NCI-H345 (cell line): ENCODE measurements at places on chromosomes 6 and 20.

GRCh38 chr6:11410539-11411307, 126.8 kb upstream of the TMEM170B start:
- DNase-seq = no peak

- DNase-seq = peak; percentile 28
Observed at GRCh38 chr20:12180107-12180661, 262.5 kb downstream of the BTBD3 start.

GRCh38 chr20:45047581-45048119, 53.3 kb downstream of the KCNS1 start:
- no peak for DNase-seq

DNA sequence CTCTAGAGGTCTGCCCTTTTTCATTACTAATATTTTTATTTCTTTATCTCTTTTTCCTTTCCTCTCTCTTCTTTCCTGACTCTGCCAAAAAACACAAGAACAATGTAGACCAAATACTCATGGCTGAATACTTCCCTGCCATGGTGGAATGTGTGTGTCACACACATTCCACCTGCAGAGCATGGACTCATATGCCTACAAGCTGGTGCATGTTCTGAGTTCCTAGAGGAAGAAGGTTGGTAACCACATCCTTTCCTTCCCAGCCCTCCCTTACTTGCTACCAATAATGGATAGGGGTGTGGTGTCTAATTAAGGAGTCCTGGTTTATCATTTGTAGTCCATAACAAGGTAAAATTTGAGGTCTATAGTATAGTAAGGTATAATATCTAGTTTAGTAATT, 15.2 kb upstream of the CST9L start:
- no peak for DNase-seq

- no peak for DNase-seq
Observed at GRCh38 chr20:53346335-53346648, 247.3 kb downstream of the ZNF217 start.

DNA sequence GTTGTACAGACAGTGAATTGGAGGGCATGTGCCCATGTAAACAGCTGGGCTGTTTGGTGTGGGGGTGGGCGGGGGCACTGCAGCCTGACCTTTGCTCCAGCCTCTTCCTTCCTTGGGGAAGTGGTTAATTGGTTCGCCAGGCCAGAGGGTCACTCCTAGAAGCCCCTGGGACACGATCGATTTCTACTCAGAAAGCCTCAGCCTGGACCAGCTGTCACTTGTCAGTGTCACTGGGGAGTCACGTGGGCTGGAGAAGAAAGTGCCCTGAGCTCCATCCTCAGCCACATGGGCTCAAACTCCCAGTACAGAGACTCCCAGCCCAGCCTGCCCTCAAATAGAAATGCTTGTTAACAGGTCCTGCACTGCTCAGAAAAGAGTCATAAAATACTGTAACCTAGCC, 423.8 kb upstream of the SULF2 start:
- no peak for DNase-seq

- no peak for DNase-seq
Observed at GRCh38 chr6:30998785-30999184, 11.5 kb upstream of the MUC22 start.

GRCh38 chr6:5525209-5525608, 263.9 kb downstream of the FARS2 start:
- no peak for DNase-seq

- no peak for DNase-seq
Observed at GRCh38 chr6:21137700-21138335, 455.7 kb upstream of the SOX4 start.

DNA sequence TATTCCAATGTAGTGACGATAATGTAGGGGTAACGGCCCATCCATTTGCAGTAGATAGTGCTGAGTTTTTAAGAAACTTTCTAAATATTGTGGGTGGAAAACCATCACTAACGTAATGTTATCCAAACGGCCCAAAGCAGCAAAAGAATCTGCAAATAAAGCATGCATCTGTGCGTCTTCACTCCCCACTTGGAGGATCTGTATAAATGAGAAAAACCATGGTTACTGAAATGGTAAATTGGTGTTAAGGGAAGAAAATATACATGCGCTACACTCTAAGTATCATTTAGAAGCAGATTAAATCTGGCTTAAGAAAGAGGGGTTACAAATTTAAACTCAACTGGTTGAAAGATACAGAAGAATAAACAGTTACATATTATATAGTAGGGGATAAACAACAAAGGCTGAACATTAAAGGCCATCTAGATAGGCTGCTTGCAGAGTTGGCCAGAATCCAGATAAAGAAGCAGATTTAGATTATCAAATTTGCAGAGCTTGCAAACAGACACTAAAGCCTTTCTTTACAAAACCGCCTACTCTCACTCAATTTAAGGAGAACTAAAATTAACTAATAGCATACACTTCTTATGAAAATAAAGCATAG, 93.3 kb downstream of the SESN1 start:
- no peak for DNase-seq

GRCh38 chr20:55538261-55538908, 466.9 kb downstream of the CBLN4 start:
- no peak for DNase-seq

DNA sequence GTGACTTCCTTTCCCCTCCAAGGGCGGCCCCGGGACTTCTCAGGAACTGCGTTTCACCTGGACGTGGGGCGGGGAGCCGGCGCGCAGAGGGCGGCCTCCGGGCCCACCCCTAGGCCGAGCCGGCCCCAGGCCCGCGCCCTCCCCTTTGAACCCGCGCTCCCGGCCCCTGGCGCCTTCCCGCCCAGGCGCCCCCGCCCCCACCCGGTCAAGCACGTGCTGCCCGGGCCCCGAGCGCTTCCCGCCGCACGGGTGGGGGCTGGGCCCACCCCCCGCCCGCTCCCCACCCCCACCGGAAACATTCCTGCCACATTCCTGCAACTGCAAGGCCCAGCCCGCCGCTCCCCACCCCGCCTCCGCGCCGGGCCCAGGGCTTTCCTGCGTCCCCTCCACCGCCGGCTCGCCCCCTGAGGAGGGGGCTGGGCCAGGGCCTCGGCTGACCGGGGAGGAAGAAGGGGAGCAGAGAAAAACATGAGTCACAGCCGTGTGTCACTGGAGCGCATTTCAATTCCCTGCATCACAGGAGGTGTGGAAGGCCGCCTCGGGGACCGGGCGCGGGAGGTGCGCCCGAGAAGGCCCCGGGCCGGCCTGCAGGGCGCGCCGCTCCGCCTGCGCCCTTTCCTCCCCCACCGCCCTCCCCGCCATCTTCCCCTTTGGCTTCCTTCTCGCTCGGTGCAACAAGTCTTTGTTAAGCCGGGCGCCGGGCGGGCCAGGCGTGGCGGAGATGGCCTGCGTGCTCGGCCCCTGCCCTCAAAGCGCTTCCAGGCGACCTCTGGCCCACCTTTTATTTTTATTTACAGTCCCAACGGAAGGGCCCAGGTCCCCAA, 1.2 kb upstream of the HMGA1 start:
- no peak for DNase-seq

- peak; percentile 75 for DNase-seq
Observed at GRCh38 chr6:27684264-27685211, 211.6 kb upstream of the ZNF184 start.

GRCh38 chr6:2589171-2589661, 161.5 kb downstream of the MYLK4 start:
- DNase-seq = no peak

DNA sequence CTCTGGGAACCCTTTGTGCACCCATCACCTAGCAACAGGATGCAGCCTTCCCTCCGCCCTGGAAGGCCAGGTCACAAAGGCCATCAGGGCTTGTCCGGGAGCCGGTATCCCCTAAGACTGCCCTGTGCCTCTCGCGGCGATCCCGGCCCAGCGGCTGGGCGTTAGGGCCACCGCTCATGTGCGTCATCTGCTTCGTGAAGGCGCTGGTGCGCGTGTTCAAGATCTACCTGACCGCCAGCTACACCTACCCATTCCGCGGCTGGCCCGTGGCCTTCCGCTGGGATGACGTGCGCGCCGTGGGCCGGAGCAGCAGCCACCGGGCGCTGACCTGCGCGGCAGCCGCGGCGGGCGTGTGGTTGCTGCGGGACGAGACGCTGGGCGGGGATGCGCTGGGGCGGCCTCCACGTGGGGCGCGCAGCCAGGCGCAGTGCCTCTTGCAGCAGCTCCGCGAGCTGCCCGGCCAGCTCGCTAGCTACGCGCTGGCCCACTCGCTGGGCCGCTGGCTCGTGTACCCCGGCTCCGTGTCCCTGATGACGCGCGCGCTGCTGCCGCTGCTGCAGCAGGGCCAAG, at the start of gene ABHD16B:
Gene ABHD16B (plus strand): TSS at position 134 of the 570 bp plus-strand sequence. CDS start 43 bp downstream, at position 177.
- DNase-seq = no peak

DNA sequence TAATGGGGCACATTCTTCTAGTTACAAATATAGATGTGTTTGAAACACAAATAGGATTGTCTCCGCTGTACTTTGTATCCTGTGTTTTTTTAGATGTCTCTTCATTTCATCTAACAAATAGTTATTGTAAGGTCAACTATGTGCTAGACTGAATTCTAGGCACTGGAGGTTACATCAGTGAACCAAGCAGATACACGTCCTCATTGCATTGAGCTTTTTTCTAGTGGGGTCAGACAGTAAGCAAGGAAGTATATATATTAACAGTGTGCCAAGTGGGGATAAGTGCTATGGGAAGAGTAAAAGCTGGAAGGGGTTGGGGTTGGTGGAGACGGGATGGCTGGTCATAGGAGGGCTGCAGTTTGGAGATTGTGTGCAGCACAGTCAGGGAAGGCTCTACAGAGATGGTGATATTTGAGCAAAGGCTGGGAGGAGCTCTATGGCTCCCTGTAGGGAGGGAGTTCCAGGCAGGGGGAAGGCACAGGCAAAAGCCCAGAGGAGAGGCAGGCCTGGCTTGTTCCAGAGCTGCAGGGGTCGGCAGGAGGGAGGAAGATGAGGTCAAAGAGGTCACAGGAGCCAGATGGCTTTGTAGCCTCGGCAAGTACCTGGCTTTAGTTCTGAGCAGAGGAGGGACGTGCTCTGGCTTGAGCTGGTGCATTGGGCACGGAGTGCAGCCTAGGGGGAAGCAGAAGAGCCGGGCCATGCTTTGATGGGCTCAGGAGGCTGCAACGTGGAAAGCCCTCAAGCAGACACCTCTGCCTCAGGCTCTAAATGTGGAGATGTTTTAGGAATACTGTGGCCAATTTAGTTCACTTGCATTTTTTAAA, 152.3 kb downstream of the ZDHHC14 start:
- no peak for DNase-seq

DNA sequence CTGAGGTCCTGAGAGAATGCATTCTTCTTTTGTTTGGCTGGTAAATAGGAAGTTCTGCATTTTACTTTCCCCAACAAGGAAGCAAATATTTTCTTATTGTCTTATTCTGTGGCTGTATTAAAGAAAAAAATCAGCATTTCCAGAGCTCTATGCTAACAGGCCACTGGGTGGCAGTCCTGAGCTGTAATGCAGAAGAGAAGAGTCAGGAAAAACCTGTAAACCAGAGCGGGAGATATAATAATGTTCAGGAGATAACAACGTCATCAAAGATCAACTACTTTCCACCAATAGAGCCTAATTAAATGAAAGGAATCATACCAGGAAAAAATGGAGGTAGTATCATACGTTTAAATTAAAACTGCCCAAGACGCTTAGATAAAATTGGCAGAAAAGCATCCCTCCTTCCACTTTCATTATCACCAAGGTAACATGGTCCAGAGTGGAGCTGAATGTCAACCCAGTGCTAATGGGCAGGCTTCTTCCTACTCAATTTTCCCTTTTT, 55.6 kb upstream of the CARMIL1 start:
- DNase-seq = peak; percentile 76

GRCh38 chr6:34343806-34344205, 48.7 kb downstream of the NUDT3 start:
- DNase-seq = no peak

DNA sequence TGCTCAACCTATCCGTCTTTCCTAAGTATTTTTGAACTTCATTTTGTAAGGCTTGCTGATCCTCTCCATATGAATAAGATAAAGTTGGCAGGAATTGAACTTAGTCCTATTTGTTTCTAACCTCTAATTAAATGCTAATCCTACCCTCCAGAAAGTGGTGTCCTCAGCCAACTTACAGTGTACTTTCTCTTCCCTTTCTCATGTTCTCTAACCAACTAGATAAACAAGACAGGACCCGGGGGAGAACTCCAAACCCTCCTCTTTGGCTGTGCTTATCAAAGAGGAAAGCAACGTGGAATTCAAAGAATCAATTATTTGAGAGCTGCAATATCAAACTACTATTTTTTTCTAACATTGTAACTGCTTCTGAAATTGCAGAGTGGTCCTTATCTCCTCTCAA, 56.5 kb upstream of the NRSN1 start:
- peak; percentile 67 for DNase-seq

DNA sequence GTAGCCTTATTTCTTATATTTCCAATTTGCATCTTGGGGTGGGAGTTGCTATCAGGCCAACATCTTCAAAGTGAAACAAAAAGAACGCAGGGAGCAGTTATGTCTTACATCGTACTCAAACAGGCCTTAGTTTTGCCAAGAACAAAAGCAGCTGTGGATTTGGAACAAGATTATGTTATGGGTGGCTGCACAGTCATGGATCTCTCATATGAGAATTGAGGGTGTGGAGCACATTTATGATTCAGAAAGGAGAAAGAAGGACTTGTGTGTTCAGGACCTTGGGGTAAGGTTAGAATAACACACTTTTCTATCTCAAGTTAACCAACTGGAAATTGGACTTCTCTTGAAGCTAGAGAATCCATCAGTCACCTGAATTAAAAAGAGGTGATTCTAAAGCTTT, 259.9 kb downstream of the FOXA2 start:
- DNase-seq = no peak

DNA sequence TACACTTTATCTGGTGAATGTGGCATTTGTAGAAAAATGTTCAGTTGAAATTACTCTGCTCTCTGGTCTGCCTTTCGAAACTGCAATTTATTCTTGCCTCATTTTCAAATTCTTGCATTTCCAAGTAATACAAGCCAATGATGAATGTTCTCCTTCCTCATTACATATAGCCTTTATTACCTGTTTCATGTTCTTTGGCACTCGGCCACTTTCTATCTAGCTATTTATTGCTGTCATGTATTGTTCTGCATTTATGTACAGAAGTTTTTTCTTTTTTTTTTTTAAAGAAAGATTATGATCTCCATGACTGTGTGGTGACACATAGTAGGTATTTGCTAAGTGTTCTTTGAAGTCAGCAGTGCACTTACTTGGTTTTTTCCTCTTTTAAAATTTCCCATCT, 261.4 kb downstream of the ZFAND3 start:
- no peak for DNase-seq

DNA sequence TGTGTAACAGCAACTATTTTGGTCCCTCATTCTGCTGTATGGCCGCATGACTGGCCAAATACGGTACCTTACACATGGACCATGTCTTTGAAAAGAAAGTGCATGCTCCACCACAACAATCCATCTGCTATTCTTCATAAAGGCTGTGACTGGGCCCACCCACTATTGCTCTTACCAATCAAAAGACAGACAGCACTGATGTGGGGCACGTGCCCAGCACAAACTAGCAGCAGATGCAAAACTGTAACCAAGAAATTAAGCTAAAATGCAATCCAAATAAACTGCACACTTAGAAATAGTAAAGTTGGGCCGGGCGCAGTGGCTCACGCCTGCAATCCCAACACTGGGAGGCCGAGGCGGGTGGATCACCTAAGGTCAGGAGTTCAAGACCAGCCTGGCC, 20.5 kb downstream of the MDN1 start:
- no peak for DNase-seq

- DNase-seq = no peak
Observed at GRCh38 chr6:29426654-29427053, 11.9 kb downstream of the OR12D1 start.

GRCh38 chr6:40436685-40437604, 150.2 kb downstream of the LRFN2 start:
- peak; percentile 5 for DNase-seq

- no peak for DNase-seq
Observed at GRCh38 chr6:31947864-31948263, 2.0 kb downstream of the CFB start.

GRCh38 chr6:26183581-26184366, 96.5 kb downstream of the HFE start:
- DNase-seq = no peak
